ENCODE measurements at places on chromosomes 4 and X. TPM values are rescaled to one million over a fixed set of nuclear protein-coding genes. Genes with fewer than 3 reads are reported as not detected.
A peak's percentile ranks its signal among the peaks of the same experiment; 100 is the strongest.

The PDLIM3 gene
- not detected for total RNA-seq

The DCAF8L2 gene
- not detected for total RNA-seq

The CTAG2 gene
- not detected for total RNA-seq

The PDK3 gene
- total RNA-seq = 29.0 TPM

- H3K4me1 ChIP-seq = no peaks in the 10 kb centered on the region
- no peak overlapping the region for H3K4me3 ChIP-seq
- no peaks in the 10 kb centered on the region for H3K27me3 ChIP-seq
- DNase-seq = no peak
Observed at GRCh38 chr4:65791111-65791811, 121.0 kb upstream of the EPHA5 start.

DNA sequence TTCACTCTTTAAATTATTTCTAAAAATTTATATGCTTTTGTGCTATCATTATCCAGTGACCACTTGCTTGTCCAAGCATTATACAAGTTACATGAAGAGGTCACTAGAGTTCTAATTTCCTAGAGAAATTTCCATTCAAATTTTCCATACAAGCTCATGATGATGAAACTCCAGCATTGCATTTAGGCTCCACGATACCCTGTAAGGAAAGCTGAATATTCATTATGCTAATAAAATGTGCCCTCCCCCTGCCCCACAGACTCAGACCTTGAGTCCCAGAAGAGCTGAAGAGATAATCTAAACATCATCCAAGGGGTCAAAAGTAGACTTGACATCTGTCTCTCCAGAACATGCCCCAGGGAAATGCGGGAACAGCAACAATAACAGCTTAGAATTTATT lies 19.6 kb upstream of the FAM156A start:
- H3K27ac ChIP-seq = no peak overlapping the region
- no peaks in the 10 kb centered on the region for H3K27me3 ChIP-seq
- no peaks in the 10 kb centered on the region for H3K4me1 ChIP-seq
- no peaks in the 10 kb centered on the region for H3K36me3 ChIP-seq
- no peak for DNase-seq
- no peak overlapping the region for H3K4me3 ChIP-seq

DNA sequence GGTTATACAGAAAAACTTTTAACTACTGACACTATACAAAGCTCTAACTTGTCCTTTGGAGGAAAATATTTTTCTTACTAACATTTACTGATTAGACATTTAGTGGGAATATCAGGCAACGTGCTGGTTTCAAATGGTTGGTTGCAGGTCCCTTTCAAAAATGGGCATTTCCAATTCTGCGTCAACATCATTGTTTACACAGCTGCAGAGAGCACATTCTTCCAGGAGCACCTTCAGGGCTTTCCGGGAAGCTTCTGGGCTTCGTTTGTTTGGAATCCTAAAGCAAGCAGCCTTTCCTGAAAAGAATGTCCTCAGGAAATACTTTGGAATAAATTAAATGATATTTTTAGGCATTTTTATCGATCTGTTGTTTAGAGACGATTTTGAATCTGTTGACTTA lies 289.7 kb downstream of the TRIML1 start:
- no peak overlapping the region for H3K27ac ChIP-seq
- H3K27me3 ChIP-seq = no peaks in the 10 kb centered on the region
- H3K36me3 ChIP-seq = no peaks in the 10 kb centered on the region
- H3K4me3 ChIP-seq = no peak overlapping the region

DNA sequence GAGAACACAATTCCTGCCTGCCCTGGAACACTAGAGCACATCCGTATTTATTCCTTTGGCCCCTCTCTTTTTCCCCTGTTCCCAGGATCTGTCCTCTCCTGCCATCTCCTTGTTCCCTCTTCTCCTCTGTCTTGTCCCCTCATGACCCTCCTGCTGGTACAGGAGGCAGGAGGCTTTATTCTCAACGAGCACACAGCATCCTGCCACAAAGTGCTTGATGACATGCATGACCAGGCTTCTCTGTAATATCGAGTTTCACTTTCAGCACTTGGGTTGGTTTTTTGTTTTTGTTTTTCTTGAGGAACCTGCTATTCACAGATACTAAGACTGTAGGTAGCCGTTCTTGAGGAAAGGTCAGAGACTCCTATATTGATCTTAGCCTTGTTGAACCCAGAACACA lies 35.3 kb downstream of the NALF2 start:
- no peak overlapping the region for H3K4me3 ChIP-seq
- no peaks in the 10 kb centered on the region for H3K36me3 ChIP-seq
- H3K4me1 ChIP-seq = peaks cover 15% of the 10 kb centered on the region
- peak; percentile 20 for DNase-seq

DNA sequence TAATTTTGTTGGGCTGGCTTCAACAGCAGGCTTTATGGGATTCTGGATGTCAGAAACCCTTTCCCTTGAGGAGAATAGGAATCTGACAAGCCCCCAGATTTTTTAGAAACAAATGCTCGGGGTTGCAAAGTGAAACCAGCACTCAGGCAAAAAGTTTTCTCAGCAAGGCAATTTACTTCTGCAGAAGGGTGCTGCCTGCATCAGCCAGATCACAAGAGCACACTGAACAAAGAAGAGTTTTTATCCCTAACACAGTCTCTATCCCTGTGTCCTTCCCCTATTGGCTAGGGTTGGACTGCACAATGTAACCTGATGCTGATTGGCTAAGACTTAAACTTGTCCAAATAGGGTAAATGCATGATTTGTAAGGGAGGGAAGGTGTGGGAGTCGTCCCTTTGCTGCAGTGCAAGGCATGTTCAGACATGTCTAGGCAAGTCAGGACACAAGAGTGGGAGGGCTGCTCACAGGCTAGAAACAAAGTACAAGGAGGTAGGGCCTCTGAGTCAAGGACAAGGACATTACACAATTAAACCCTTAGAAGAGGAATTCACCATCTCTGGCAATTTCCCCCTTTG lies 175.8 kb downstream of the CCNG2 start:
- H3K4me3 ChIP-seq = no peak overlapping the region
- H3K27ac ChIP-seq = no peak overlapping the region
- H3K4me1 ChIP-seq = no peaks in the 10 kb centered on the region
- H3K36me3 ChIP-seq = no peaks in the 10 kb centered on the region
- no peaks in the 10 kb centered on the region for H3K27me3 ChIP-seq
- DNase-seq = no peak

GRCh38 chr4:13285336-13285735 lies 198.8 kb downstream of the RAB28 start:
- H3K4me3 ChIP-seq = no peak overlapping the region
- H3K27ac ChIP-seq = no peak overlapping the region
- H3K36me3 ChIP-seq = no peaks in the 10 kb centered on the region
- no peaks in the 10 kb centered on the region for H3K27me3 ChIP-seq
- no peaks in the 10 kb centered on the region for H3K4me1 ChIP-seq
- DNase-seq = no peak

GRCh38 chr4:175499735-175500352 lies 312.2 kb downstream of the GPM6A start:
- no peak overlapping the region for H3K27ac ChIP-seq
- DNase-seq = no peak

- H3K4me1 ChIP-seq = peaks cover 62% of the 10 kb centered on the region
- no peak overlapping the region for H3K4me3 ChIP-seq
- no peak overlapping the region for H3K27ac ChIP-seq
- peaks cover 30% of the 10 kb centered on the region for H3K36me3 ChIP-seq
- DNase-seq = no peak
Observed at GRCh38 chr4:89279385-89279784, 28.2 kb downstream of the GPRIN3 start.

DNA sequence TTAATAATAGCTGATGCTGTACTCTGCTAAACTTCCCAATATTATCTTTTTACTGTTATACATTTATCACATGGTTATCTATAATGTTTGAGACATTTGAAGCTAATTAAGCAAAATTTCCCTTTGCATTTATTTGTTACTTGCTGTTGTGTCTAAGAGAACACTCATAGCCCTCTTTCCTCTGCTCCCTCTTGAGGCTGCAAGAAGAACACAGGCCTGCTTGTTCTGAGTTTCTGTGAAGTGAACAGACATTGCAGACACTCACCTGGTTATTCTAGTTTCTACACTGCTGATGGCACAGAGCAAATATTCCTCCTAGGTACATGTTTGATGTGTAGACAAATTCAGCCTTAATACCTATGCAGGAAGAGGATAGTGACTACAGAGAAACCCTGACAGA lies 367.8 kb downstream of the GASK1B start:
- H3K27ac ChIP-seq = no peak overlapping the region
- no peaks in the 10 kb centered on the region for H3K27me3 ChIP-seq
- H3K4me1 ChIP-seq = no peaks in the 10 kb centered on the region
- DNase-seq = no peak
- no peaks in the 10 kb centered on the region for H3K36me3 ChIP-seq

- DNase-seq = no peak
- no peak overlapping the region for H3K4me3 ChIP-seq
- H3K4me1 ChIP-seq = no peaks in the 10 kb centered on the region
- H3K36me3 ChIP-seq = no peaks in the 10 kb centered on the region
- no peak overlapping the region for H3K27ac ChIP-seq
Observed at GRCh38 chr4:169202145-169202699, 68.5 kb downstream of the SH3RF1 start.

- no peak for DNase-seq
- H3K4me1 ChIP-seq = no peaks in the 10 kb centered on the region
- no peaks in the 10 kb centered on the region for H3K36me3 ChIP-seq
- H3K27ac ChIP-seq = no peak overlapping the region
- H3K4me3 ChIP-seq = no peak overlapping the region
Observed at GRCh38 chr4:147182041-147182440, 236.4 kb upstream of the TTC29 start.

DNA sequence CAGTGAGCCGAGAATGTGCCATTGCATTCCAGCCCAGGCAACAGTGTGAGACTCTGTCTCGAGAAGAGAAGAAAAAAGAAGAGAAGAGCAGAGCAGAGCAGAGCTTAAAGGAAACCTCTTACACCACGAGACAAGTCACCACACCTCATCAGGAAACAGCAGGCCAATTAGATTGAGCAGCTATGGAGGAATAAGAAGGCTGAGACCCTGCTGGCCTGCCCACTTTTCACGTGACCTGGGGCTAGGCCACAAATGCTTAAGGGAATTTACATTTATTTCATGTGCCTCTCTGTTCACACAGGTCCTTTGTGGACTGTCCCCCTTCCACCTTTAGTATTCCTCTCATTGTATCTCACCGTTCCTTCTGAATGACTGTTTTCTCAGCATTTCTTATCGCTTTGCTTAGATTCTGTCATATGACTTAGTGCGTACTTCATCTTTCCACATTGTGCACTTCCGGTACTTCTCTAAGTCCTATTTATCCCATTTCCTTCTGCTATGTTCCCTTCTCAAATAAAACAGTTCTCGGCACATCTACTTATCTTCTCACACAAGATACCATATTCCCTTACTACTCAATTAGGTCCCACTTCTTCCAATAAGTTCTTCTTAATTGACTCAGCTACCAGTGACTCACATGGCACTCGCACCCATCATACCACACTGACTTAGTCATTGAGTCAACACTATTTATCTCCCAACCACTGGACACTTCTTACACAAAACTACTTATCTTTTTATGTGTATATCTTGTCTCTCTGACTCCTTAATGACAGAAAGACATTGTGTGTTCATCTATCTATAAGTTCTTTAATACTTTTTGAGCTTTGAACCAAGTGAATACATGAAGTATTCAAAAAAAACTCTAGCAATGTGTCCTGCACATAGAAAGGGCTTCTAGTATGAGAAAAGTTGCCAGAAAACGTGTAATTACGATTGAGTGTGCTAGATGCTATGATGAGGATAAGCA lies 11.0 kb downstream of the CUL4B start:
- peaks cover 31% of the 10 kb centered on the region for H3K36me3 ChIP-seq
- peak overlapping the region; percentile 26 for H3K27ac ChIP-seq
- no peaks in the 10 kb centered on the region for H3K27me3 ChIP-seq

- DNase-seq = no peak
- no peaks in the 10 kb centered on the region for H3K4me1 ChIP-seq
- no peak overlapping the region for H3K27ac ChIP-seq
- H3K36me3 ChIP-seq = peaks cover 13% of the 10 kb centered on the region
- H3K27me3 ChIP-seq = no peaks in the 10 kb centered on the region
Observed at GRCh38 chr4:169677150-169677748, 56.9 kb downstream of the CLCN3 start.

DNA sequence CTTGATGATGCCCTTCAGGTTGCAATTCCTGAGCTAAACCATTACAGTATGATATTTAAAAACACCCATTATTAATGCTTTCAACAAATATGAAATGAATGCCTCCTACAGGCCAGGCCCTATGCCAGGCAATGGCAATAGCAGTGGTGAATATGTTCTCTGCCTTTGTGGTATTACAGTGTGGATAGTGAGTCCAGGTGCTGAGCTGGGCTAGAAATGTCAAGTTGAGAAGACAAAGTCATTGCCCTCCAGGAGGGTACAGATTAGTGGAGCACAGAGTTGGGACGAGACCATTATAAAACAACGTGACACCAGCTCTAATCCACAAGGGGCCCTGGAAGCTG lies 81.9 kb downstream of the RBM47 start:
- H3K36me3 ChIP-seq = no peaks in the 10 kb centered on the region
- H3K27me3 ChIP-seq = no peaks in the 10 kb centered on the region
- H3K4me1 ChIP-seq = peaks cover 17% of the 10 kb centered on the region
- no peak overlapping the region for H3K27ac ChIP-seq

DNA sequence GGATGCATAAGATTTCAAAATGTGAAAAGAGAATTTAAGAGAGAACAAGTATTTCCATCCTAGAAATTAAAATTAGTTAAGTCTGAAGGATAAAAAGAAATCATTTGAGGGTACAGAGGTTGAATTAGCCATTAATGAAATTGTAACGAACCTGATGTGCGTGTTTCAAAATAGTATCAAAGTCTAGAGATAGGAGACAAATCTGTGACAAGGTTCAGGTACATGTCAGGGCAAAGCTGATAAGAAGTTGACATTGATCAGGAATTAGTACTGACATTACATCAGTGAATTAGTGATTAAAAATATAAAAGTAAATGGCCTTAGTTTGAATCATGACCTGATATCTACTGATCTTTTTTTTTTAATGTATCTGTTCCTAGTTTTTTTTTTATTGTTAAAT lies 62.3 kb downstream of the UGT2B10 start:
- no peaks in the 10 kb centered on the region for H3K36me3 ChIP-seq
- H3K4me3 ChIP-seq = no peak overlapping the region
- no peaks in the 10 kb centered on the region for H3K4me1 ChIP-seq
- no peak overlapping the region for H3K27ac ChIP-seq
- no peaks in the 10 kb centered on the region for H3K27me3 ChIP-seq
- DNase-seq = no peak

GRCh38 chr4:134328741-134329140 lies 127.2 kb upstream of the PABPC4L start:
- H3K4me3 ChIP-seq = no peak overlapping the region
- H3K36me3 ChIP-seq = no peaks in the 10 kb centered on the region
- H3K4me1 ChIP-seq = no peaks in the 10 kb centered on the region
- no peaks in the 10 kb centered on the region for H3K27me3 ChIP-seq
- H3K27ac ChIP-seq = no peak overlapping the region

GRCh38 chrX:12138361-12139313 lies at the start of gene FRMPD4:
Gene FRMPD4 (plus strand): TSS chrX:12138473. CDS start chrX:12138972, 499 bp downstream.
- H3K4me3 ChIP-seq = no peak within 1 kb of the TSS
- peaks cover 16% of the 10 kb centered on the region for H3K27me3 ChIP-seq

- no peak overlapping the region for H3K4me3 ChIP-seq
- no peak overlapping the region for H3K27ac ChIP-seq
- DNase-seq = no peak
- H3K4me1 ChIP-seq = peaks cover 18% of the 10 kb centered on the region
- H3K36me3 ChIP-seq = peaks cover 58% of the 10 kb centered on the region
Observed at GRCh38 chr4:768076-768475, 57.9 kb downstream of the CPLX1 start.

GRCh38 chrX:140432346-140433175 lies 72.3 kb downstream of the SOX3 start:
- no peaks in the 10 kb centered on the region for H3K27me3 ChIP-seq
- no peaks in the 10 kb centered on the region for H3K4me1 ChIP-seq
- H3K27ac ChIP-seq = no peak overlapping the region
- DNase-seq = no peak
- no peaks in the 10 kb centered on the region for H3K36me3 ChIP-seq
- no peak overlapping the region for H3K4me3 ChIP-seq

- DNase-seq = no peak
- no peaks in the 10 kb centered on the region for H3K27me3 ChIP-seq
- H3K4me3 ChIP-seq = no peak overlapping the region
Observed at GRCh38 chr4:80179637-80180161, 17.6 kb upstream of the PRDM8 start.

Data from activated CD4-positive, alpha-beta memory T cell treated with anti-CD3 and anti-CD28 coated beads, Interleukin-2, amount 10 ng/mL, durations not matched to agents 7 days and 5 days (primary cell).